ENCODE measurements at places on chromosomes 6 and 20.

- DNase-seq: no peak
These were observed 40.1 kb upstream of the DYNLRB1 start for GRCh38 chr20:34475979-34476736.

- no peak for DNase-seq
These were observed 28.3 kb upstream of the PDYN start for GRCh38 chr20:2022163-2022562.

DNA sequence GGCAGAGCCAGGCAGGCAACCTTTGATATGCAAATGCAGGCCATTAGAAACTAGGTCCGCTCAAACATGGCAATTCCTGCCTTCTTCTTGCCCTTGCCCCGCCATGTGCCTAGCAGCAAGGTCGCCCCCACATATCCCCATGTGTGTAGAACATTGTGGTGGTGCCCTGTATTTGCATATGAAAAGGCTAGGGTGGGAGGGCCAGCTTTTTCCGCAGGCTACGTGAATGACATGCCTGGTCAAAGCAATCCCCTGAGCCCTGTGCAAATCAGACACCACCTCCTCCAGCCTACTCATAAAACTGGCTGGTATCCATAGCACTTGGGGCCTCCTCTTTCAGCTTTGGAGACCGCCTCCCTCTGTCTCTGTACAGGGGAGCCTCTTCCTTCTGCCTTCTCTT is 31.6 kb downstream of the GSTA2 start:
- no peak for DNase-seq

GRCh38 chr6:117906507-117906957 is 532 bp upstream of the SLC35F1 start:
- DNase-seq: no peak

DNA sequence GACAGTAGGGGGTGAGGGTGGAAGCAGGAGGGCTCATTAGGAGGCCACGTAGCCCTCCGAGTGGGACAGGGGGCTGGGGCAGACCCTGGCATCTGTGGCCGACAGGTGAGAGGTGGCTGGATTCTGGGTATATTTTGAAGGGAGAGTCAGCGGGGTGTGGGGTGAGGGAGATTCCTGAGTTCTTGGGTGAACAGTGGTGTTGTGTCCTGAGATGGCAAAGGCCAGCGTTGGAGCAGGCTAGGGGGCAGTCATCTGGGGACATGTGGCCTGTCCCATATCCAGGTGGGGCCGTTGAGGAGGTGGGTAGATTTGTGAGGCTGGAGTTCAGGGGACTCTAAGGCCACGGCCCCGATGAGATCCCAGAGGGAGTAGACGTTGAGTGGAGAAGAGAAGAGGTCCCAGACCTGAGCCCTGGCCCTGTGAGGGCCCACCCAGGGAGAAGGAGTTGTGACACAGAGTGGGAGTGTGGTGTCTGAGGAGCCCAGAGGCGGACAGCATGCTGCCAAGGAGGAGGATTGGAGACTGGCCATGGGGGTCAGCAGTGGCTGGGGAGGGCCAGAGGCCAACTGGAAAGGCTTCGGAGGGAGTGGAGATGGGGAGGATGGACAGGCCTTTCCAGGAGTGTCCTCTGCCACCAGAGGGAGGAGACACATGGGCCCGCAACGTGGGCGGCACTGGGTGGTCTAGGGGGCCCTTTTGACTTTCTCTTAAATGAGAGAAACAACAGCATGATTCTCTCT is 19.6 kb downstream of the PACSIN1 start:
- DNase-seq: no peak

- DNase-seq: no peak
These were observed 72.5 kb downstream of the CD40 start for GRCh38 chr20:46190478-46191167.

- no peak for DNase-seq
These were observed 132.6 kb downstream of the LCA5 start for GRCh38 chr6:79404677-79405076.

- DNase-seq: no peak
These were observed 72.1 kb downstream of the SHPRH start for GRCh38 chr6:145892026-145892425.

- DNase-seq: no peak
These were observed 5.7 kb downstream of the FOXP4 start for GRCh38 chr6:41551857-41552256.

- DNase-seq: no peak
These were observed 3.6 kb upstream of the HINT3 start for GRCh38 chr6:125952764-125953501.

DNA sequence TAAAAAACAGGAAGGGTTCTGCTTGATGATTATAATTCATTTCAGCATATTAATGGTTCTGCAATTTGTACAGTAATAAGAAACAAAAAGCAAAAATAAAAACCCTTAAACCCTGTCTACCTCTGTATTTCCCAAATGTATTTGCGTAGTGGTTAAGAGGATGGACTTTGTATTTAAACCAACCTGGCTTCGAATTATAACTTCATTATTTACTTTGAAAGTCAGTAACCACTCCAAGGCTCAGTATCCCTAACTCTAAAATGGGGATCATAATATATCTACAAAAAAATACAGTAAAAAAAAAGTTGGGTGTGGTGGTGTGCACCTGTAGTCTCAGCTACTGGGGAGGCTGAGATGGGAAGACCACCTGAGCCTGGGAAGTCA is 21.4 kb downstream of the PERP start:
- DNase-seq: no peak

GRCh38 chr6:14009431-14009830 is 84.7 kb downstream of the RNF182 start:
- no peak for DNase-seq

DNA sequence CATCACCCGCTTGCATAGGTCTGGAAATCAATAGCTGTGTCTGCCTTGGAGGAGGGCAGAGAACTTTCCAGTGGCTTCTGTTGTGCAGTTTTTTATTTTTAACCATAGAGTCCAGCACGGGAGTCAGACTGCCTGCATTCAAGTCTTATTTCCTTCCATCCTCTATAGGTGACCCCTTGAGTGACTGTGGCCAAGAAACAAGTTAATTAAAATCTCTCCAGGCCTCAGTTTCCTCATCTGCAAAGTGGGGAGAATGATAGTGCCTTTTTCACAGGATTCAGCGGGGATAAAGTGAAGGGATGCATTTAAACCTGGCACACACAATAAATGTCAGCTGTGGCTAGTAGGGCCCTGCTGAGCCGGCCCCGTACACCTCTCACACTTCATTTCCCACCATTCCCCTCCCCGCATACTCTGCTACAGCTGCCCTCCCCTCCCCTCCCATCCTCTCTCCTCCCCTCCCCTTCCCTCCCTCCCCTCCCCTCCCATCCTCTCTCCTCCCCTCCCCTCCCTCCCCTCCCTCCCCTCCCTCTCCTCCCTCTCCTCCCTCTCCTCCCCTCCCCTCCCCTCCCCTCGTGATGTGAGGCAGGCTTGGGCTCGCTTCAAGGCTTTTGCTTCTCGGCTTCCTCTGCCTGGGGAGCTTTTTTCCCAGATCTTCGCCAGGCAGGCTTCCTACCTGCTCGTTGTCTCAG is 150.5 kb downstream of the TFAP2C start:
- no peak for DNase-seq

- DNase-seq: no peak
These were observed 25.5 kb upstream of the PXDC1 start for GRCh38 chr6:3776881-3777507.

DNA sequence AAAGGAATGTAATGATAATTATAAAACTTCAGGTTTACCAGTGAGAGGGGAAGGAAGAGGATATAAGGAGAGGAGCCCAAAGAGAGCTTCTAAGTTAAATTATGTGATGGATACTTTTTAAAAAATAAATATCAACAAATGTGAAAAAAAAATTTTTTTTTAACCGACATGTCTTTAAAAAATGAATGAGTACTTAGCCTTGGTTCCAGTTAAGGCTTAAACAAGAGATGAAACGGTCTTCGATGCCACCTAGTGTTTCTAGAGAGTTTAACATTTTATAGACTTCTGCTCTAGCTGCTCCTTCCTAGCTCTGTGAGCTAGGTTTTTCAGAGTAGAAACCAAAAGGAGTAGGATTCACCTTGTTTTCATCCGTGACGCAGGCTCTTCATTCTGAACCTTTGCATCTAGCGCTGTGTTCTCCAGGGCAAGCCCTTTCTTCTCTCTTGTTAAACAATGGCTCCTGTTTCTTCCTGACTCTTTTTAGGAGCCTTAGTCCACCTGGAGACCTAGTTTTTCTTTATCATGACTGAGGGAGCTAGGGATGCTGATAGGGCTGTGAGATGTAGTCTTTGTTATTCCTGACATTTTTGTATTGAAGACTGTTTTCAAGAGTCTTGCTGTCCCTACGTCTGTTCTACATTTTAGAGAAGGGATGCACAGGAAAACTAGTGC is 42.4 kb upstream of the GNRH2 start:
- DNase-seq: no peak

DNA sequence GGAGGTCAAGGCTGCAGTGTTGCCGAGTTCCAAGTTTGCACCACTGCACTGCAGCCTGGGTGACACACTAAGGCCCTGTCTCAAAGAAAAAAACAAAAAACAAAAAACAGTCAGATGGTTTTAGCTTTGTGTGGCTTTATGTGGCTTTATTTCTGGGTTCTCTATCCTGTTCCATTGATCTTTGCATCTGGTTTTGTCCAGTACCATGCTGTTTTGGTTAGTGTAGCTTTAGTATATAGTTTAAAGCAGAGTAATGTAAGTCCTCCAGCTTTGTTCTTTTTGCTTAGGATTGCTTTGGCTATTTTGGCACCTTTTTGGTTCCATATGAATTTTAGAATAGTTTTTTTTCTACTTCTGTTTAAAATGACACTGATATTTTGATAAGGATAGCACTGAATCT is 225.5 kb downstream of the HDGFL1 start:
- no peak for DNase-seq

DNA sequence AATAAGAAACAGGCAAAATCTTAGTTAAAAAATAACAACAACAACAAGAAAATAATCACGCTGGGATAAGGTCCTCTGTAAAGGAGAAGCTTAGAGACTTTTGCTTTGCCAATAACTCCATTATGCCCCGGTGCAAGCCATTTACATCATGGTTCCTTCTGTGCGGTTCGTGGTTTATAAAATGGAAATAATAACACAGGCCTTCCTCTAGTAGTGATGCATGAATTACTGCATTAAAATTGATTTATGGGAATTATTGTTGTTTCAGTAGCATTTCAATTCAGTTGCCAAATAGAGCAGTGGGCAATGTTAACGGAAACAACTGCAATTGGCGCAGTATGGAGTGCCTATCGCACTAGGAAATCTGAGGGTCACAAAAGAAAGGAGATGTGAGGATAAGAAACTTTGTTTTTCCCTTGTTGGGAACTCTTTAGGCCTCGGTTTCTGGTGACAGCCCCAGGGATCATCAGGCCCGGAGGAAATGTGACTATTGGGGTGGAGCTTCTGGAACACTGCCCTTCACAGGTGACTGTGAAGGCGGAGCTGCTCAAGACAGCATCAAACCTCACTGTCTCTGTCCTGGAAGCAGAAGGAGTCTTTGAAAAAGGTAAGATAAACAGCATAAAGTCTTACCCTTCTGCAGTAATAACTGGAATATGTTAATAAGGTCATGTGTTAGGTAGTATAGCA is 1.1 kb downstream of the CD109 start:
- DNase-seq: no peak

GRCh38 chr20:24403406-24403805 is 66.0 kb upstream of the SYNDIG1 start:
- DNase-seq: no peak

GRCh38 chr6:140766999-140767398 is 1365.7 kb upstream of the GJE1 start:
- no peak for DNase-seq

GRCh38 chr6:26120807-26121140 is 33.5 kb downstream of the HFE start:
- no peak for DNase-seq

GRCh38 chr6:64712606-64713005 is 994.4 kb downstream of the EYS start:
- no peak for DNase-seq
